ENCODE measurements at places on chromosomes 16 and 17.

GRCh38 chr17:17264430-17264829 is 16.6 kb downstream of the COPS3 start:
- DNase-seq = no peak

DNA sequence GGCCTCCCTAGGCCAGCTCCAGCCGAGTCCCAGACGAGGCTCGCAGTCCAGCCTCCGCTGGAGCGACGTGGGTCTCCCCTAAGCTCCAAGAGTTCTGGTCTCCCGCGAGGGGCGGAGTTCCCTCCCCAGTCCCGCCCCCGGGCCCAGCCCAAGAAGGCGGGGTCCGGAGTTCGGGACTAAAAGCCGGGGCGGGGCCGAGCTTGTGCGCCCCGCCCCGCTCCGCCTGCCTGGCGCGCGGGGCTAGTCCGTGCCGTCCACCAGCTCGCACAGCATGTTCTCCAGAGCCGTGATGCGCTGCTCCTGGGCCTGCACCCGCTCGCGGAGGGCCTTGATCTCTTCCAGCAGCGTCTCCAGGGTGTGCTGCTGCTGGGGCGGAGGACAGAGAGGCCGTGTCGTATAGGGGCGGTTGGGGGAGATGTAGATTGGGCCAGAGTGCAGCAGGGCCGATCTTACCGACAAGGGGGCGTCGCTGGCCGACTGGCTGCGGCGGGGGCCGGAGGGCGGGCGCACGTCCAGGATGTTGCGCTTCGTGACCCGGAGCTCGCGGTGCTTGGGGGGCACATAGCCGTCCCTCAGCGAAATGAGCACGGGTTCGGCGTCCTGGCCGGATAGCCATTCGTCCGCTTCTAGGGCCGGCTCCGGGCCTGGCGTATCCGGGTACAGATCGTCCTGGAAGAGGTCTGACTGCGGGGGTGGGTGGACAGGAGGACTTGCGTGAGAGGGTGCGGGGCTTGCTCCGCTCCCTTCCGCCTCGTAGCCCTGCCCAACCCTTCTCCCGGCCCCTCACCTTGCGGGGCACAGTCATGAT is 7.0 kb downstream of the CORO6 start:
- no peak for DNase-seq

DNA sequence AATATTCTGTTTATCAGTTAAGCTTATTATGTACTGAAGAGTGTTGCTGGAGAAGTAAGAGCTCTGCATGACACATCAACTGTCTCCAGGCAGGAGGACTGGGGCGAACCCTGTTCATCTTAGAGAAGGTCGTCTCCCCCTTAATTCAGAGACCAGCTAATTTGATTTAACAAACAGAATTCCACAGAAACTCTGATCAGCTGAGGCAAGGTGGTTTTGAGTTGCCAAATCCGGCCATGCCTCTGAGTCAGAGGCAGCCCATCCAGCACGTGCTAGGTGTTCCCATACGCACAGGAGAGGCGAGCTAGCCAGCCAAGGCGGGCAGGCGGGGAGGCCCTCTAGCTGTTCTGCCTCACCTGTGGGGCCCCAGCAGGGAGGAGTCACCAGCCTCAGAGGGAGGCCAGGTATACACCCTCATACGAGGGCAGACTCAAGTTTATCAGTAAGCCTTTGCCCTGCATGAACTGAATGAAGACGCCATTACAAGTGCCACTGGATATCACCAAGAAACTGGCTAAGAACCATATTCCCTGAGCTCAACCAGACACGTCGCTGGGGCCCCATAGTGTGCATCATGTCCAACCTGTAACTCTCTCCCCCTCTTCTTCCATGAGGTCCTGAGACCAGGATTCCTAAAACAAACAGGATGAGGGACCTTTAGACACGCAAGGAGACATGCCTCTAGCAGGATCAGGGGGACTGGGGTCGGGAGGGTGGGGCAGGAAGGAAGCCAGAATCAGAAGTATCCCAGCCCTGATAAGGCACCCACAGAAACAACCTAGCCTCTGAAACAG is 25.7 kb downstream of the STAT5A start:
- DNase-seq = no peak

DNA sequence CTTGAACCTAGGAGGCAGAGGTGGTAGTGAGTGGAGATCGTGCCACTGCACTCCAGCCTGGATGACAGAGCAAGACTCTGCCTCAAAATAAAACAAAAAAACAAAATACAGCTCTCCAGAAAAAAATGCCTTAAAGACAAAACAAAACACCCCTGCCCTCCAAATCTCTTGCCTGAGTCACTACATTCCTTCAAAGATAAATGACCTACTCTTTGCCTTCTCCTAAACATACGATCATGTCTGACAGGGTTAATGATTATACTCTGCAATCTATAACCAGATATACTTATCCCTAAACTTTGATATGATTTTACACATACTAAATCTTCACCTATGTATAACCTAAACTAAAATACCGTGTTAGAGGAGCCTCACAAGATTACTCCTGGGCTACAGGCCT is 1.4 kb upstream of the SETD6 start:
- no peak for DNase-seq

GRCh38 chr17:45009676-45010467 is 41.6 kb downstream of the DCAKD start:
- no peak for DNase-seq

All from glomerular endothelial cell (primary cell).